ENCODE measurements at places on chromosomes 5 and 9. TPM values are rescaled to one million over a fixed set of nuclear protein-coding genes. Genes with fewer than 3 reads are reported as not detected.

- no peak for DNase-seq
These were observed 158.1 kb upstream of the SHB start for GRCh38 chr9:38227061-38227540.

The TMEM174 gene
- not detected for total RNA-seq

The SLC6A3 gene
- 0.16 TPM for total RNA-seq

DNA sequence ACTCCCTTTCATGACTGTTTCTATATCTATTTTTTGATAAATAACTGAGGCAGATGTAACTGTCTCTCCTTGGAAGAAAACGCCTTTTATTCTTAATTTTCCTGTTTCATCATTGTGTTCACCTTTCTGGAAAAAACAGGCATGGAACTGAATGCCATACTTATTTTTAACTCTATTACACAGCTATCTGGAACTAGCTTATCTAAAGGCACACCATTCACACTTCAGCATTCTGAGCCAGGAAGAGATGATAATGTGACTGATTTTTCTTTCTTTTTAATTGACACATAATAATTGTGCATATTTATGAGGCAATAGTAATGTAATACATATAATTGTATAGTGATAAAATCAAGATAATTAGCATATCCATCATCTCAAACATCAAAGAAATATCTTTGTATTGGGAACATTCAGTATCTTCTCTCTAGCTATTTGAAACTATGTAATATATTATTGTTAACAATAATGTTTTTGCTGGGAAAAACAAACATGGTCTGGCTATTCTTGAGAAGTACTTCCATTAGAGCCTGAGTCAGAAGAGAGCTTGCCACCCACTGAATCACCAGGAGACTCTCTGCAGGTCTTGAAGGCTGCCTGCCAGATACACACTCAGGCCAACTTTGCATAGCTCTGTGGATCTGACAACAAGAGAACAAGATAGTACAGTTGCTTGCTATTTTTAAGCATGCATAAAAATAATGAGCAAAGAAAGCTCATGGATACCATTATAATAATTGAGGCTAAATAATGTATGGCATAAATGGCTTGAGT lies 501.0 kb upstream of the EDIL3 start:
- no peak for DNase-seq

DNA sequence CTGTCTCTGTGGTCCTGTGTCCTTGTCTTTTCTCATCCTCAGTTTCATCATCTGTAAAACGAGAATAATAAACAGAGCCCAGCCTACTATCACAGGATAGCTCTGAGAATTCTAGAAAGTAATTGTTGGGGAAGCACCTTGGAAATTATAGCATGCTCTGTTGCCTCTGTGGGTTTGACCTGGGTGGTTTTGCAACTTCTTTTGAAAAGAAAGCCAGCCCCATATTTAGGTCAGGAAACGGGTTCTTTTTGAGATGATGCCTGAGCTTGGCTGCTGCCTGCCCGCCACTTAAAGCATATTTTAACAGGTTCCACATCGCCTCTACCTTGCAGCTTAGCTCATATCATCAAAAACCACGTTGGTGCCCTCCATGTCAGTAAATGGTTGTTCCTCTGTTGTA lies 111.1 kb downstream of the TLR4 start:
- no peak for DNase-seq

The SLC46A2 gene
- 0.43 TPM for total RNA-seq

The GKAP1 gene
- 9.6 TPM for total RNA-seq

The PCDHGA11 gene
- 3.0 TPM for total RNA-seq

DNA sequence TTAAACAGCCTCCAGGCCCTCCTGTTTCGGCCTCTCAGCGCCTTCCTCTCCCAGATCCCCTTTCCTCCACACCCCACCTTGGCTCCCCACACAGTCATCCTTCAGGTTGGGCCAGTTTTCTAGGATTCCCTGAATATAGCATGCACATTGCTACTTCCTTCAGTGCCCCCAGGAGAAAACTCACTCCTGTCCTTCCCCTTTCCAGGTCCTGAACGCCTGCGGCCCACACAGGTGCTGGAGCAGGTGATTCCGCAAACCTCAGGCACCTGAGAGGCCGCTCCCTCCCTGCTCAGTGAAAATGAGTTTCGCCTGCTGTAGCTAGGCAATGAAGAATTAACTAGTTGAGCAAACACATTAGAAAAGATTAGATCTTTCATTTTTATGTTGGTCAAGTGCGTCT lies 185.0 kb downstream of the MED10 start:
- peak; percentile 18 for DNase-seq

- no peak for DNase-seq
These were observed 181.3 kb downstream of the SNCAIP start for GRCh38 chr5:122493091-122494021.

The IQGAP2 gene
- 12.3 TPM for total RNA-seq

GRCh38 chr9:89317282-89317681 lies 1.0 kb upstream of the SECISBP2 start:
- no peak for DNase-seq

DNA sequence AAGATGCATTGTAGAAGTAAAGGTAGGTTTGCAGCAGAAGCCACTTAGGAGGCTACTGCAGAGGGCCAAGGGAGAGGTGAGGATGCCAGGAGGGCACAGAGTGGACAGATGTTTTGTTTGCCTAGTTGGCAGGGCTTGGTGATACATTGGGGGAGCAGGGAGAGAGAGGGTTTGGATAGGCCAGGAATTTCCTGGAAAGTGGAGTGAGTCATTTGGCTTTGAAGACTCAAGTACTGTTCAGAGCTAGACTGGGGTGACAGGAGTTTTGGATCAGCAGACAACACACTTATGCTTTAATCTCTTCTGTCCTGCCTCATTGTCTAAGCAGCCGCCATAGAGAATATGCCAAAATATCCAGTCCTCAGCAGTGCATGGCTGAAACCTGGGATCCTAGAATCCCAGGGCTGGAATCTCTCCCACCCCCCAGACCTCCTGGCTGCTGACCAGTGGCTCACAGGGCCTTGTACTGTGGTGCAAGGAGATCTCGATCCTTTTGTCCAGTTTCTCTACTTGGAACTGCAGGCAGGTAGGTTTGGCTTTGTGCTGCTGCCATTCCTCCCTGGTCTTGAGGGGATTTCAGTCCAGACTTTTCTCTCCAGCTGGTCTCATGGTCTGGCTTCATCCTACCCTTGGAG lies 11.0 kb downstream of the TMEM268 start:
- no peak for DNase-seq

DNA sequence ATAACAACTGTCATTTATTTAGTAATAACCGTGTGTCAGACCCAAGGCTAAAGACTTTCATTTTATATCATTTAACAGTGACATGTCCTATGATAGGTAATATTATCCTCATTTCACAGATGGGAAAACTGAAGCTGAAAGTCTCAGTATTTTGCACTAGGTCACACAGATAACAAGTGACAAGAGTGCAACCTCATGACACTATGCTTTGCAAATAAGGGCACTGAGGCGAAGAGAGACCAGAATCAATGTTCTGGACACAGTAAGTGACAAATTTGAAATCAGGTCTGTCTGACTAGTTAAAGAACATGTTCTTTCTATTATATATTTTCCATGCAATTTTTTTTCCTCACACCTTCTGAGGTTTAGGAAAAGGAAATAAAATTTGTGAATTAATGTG lies 585.7 kb downstream of the LRRC70 start:
- DNase-seq: no peak

GRCh38 chr5:10584714-10585517 lies 21.0 kb downstream of the ANKRD33B start:
- DNase-seq: peak; percentile 47

DNA sequence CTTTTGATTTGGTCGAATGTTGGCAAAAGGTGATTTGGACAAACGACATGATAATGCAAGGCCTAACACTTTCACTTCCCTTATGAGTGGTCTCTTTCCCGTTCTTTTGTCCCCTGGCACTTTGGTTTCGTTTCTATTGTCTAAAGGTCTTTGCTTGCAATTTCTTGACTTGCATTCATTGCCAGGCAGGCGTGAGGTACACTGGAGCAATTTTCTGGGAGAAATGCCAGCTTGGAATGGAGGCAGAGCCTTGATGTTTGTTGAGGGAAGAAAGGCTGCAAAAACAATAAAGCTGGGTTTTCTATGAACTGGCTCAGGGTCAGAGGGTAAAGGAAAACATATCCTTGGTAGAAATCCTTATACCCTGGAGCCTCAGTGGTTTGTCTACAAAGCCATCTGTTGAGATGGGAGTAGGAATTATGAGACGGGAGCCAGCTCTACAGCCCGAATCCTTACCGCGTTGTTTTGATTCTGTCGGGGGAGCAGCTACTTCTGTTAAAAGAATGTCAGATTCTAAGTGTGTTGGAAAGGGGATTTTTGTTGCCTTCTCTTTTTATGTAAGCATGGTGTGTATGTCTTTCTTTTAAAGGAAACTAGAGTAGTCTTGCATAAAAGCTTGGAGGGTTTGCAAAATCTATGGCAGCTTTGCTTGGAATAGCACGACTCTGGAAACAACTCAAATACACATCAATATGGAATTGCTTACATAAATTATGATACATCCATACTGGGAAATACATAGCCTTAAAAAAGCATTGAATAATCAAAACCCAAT lies 158.9 kb downstream of the RMI1 start:
- DNase-seq: no peak

DNA sequence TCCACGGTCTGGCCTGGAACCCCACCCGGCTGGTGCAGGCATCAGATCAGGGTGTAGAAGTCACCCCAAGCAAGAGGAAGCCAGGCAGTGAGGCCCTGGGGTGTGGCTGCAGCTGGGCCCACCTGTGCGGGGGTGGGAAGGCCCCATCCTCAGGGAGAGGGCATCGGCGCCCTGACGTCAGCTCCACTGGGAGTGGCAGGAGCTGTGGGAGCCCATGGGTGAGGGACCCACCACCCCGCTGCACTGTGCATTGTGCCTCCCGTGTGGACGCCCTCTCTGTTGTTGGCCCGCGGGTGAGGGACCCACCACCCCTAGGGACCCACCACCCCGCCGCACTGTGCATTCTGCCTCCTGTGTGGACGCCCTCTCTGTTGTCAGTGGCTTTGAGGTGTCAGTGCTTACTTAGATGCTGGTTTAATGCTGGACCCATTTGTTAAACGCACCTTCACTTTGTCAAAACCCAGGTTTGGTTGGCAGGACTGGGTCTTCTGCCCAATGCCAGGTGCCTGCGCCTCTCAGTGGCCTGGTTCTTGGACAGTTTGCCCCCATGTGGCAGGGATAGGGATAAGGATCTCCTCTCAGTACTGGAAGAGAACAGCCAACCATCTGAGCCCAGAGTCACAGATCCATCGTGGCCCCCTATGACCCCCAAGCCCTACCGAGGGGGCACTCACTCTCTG lies 6.9 kb upstream of the EXOC3 start:
- no peak for DNase-seq

DNA sequence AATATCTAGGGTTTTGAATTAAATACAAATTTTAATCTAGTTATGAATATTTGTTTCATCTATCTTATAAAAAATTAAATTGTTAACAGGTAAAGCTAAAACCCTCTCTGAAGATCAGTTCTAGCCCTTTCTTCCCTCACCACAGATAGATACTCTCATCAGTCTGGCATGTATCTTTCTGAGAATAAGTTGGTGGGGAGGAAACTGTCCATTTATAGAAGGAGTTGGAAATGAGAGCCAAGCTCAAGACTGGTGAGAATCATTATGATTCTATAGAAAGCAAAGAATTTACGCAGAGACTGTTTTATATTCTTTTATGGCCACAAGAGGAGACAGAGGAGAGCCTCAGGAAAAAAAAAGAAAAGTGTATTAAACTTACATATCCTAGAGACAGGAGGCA lies 59.0 kb downstream of the STARD4 start:
- no peak for DNase-seq

The EPB41L4B gene
- 15.3 TPM for total RNA-seq

- DNase-seq: no peak
These were observed 58.2 kb downstream of the ADAMTS2 start for GRCh38 chr5:179287071-179287470.

The CDH6 gene
- total RNA-seq: 1.1 TPM

DNA sequence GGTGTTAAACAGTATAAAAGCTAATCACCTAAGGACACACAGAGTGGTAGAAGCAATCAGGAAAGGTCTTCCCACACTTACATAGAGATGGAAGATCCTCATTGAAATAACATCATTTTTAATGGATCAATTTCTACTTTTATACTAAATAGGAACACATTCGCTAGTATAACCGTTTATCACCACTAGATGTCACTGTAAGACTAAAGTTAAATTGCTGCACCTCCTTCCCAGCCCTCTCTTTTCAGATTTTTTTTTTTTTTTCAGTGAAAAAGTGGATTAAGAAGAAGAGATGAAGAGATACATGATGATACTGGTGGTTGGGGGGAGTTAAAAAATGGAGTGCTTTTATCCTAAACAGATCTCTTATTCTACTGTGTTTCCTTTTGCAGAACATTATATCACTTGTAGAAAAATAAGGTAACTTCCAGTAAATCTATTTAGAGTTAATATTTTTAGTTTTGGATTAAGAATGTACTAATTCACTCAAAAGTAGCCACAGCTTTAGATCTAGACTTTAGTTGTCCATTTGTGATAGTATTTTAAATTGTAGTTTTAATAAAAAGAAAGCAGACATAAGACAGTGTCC lies 116.9 kb upstream of the ARRDC3 start:
- no peak for DNase-seq

DNA sequence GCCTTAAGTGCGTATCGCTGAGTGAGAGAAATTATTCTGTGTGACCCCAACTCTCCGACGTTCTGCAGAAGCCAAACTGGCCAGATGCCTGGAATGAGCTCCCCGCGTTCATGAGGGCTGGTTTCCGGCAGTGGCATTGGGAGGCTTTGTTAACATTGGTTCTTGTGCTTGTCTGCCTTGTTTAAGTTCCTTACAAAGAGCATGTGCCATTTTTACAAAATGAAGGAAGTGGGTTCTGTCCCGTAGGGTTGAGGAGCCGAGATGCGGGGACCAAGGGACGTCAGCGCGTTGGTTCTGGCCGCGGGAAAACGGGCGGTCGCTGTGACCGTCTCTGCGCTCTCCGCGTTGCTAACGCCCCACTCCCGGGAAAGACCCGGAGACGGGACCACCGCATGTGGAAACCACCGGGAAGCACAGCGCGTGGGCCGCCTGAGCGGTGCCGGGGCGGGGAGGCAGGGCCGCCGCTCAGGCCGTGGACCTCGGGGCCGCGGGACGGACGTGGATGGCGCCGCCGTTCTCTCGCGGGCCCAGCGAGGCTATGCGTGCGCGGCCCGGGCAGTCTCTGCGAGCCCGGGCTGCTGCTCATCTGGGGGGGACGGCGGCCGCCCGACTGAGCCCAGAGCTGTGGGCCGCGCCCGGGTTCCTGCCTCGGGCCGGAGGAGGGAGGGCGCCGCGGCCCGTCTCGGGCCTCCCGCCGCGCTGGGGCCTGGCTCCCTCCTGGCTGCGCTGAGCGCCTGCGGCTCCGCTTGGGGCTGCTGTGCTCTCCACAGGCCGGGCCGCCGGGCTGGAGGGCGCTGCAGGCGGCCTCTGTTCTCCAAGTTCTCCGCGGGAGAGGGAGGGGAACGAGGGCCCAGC lies 13.4 kb downstream of the RABL6 start:
- no peak for DNase-seq

Data from right atrium auricular region (tissue), 2 donors.